ENCODE measurements at places on chromosomes 11 and 22. TPM values are rescaled to one million over a fixed set of nuclear protein-coding genes. Genes with fewer than 3 reads are reported as not detected.

DDX25 gene
- polyA plus RNA-seq: not detected

LDHAL6A gene
- polyA plus RNA-seq: 0.25 TPM

DNAJB7 gene
- 0.10 TPM for polyA plus RNA-seq

TMPRSS13 gene
- 0.66 TPM for polyA plus RNA-seq

SYT7 gene
- not detected for polyA plus RNA-seq

MS4A14 gene
- not detected for polyA plus RNA-seq

IL10RA gene
- 85.2 TPM for polyA plus RNA-seq

CCDC157 gene
- polyA plus RNA-seq: 1.4 TPM

CTSW gene
- 58.7 TPM for polyA plus RNA-seq

SYT8 gene
- not detected for polyA plus RNA-seq

- no peak for DNase-seq
Observed at GRCh38 chr11:57539342-57539741, 1.9 kb downstream of the SMTNL1 start.

DNA sequence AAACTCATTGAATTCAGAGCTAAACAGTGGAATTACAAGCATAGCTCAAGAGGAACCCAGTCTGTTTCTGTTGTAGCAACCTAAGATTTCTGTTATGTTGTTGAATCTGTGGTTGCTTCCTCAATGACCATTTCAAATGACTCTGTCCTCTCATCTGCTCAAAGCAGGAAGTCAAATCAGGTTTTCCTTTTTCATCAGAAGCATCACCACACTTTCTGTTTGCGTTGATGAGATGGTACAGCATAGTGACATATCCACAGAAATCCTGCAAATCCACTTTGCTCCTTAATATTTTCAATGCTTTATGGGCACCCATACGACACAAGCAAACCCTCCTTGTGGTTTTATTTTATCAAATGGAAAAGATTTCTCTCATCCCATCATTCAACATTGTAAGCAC lies 12.6 kb upstream of the UCP2 start:
- DNase-seq: peak; percentile 90

GRCh38 chr11:61955422-61956135 lies 5.4 kb downstream of the BEST1 start:
- peak; percentile 31 for DNase-seq

DNA sequence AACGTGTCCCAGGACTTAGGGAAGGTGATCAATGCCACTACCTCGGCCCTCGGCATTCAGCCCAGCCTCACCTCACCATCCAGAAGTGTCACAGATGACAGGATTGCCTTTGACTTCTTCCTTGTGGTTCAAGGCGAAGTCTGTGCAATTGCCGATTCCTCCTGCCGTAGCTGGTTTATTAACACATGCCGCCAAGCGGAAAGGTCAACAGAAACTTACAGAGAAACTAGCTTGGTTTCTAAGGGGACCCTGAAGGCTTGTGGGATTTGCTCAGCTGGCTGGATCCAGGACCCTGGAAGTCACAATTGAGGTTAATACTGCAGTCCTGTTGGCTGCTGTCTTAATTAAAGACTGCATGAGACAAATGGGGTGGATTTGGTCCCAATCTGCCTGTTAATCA lies 65.6 kb downstream of the SHANK2 start:
- DNase-seq: no peak

DNA sequence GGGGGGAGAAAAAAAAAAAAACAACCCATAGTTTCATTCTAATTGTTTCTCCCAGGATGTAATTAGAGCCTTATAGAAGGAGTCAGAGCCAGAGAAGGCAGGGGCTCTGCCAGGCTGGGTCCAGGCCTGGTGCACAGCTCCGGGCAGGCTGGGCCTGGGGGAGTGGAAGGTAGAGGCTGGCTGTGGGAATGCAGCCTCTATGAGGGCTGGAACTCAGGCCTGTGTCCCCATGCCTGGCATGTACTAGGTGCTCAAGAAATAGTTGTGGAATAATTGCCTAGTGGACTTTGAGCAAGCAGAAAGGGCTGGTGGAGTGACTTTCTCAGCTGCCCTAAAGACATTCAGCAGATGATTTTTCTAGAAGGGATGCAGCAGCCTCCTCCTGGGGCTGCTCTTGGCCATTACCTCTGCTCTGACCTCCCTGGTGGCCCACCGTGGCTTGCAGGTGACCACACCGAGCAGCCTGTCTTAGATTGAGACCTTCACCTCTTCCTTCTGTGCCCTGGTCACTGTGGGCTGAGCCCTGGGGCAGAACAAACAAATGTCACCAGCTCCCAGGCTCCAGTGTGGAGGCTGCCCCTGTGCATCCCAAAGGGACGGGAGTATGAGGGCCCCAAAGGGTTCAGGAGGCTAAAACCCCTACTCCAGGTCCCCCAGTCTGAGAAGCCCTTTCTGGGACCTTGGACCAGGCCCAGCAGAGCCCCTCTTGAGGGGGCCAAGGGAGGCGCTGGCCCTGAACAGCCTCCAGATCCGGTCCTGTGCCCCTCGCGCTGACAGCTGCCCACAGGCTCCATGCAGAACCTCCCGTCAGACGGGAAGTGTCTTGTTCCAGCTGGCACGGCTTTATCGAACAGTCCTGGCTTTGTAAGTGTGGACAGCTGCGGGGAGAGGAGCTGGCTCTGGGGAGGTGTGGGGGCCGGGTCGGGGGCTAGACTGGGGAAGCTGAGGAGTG lies 18.8 kb downstream of the MYEOV start:
- DNase-seq: no peak

DNA sequence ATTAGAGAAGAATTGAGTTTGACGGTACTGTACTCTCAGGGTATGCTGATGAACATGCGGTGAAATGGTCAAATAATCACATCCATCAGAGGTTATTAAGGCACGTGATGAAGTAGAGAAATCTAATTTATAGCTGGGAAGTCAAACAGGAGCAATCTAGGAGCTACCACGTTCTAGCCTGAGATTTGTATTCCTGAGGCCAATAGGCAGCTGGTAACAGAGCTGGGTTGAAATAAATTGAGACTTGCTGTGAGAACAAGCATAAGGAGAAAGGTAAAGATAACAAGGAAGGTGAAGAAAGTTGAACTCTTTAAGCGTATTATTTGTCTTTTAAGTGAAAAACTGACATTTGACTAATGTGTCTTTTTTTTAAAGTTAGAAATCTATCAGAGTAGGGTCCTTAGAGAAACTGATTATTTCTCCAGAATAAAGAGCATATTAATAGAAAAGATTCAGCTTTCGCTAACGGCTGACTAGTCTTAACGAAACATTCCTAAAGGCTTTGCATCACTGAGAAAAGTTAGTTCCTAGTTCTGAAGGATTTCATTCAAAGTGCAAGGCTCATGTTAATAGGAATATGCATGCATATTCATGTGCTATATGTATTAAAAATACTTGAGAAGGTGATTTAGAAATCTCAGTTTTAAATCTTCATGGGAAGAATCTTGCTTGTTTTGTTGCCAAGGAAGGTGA lies 5.2 kb upstream of the WEE1 start:
- no peak for DNase-seq

GRCh38 chr11:18408558-18409291 lies 3.4 kb upstream of the LDHC start:
- DNase-seq: no peak

DNA sequence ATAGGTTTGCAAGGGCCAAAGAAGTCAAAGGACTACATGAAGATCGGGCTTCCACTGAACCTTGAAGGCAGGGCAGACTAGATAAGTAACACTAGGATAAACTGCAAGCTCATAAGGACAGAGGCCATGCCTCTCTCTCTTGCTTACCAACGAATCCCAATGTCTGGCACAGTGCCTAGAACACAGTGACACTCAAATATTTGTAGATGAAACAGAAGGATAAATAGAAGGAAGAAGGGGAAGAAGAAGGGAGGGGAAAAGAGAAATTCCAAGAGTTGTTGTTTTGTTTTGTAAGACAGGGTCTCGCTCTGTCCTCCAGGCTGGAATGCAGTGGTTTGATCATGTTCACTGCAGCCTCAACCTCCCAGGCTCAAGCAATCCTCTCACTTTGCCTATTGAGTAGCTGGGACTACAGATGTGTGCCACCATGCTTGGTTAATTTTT lies 26.9 kb downstream of the SIK3 start:
- DNase-seq: no peak

GRCh38 chr11:76400967-76401366 lies 19.8 kb downstream of the GVQW3 start:
- DNase-seq: no peak

GRCh38 chr22:38872172-38872830 lies at the start of gene CBX6:
CBX6 (minus strand) TSS chr22:38872216; CDS start chr22:38872190, 26 bp downstream.
- DNase-seq: peak; percentile 90

DNA sequence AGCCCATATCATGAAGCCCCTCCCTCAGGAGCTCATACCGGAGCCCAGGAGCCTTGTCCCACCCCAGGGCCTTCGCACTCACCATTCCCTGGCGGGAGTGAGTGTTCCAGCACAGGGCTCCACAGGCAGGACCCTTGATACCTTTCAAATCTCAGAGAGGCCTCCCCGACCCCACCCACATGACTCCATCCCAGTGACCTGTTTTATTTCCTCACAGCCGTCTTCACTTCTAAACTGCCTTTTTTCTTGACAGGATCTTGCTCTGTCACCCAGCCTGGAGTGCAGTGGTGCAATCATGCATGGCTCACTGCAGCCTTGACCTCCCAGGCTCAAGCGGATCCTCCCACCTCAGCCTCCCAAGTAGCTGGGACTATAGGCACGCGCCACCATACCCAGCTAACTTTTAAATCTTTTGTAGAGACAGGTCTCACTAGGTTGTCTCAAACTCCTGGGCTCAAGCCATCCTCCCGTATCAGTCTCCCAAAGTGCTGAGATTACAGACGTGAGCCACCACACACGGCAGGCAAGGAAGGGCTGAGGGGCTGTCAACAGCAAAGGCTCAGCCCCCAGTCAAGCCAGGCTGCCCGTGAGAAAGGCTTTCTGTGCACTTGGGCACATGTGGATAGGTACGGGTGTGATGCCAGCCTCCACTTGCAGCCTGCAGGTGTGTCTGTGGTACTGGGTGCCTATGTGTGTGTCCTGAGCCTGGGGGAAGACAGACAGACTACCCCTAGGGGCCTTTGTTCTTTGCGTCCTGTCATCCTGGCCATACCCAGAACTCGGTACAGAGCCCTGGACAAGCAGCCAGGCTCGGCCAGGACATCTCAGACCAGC lies 9.3 kb downstream of the RPL3 start:
- DNase-seq: no peak

Measured in naive thymus-derived CD4-positive, alpha-beta T cell (primary cell).